ENCODE measurements at places on chromosomes 1 and 21.
A peak's percentile ranks its signal among the peaks of the same experiment; 100 is the strongest.

DNA sequence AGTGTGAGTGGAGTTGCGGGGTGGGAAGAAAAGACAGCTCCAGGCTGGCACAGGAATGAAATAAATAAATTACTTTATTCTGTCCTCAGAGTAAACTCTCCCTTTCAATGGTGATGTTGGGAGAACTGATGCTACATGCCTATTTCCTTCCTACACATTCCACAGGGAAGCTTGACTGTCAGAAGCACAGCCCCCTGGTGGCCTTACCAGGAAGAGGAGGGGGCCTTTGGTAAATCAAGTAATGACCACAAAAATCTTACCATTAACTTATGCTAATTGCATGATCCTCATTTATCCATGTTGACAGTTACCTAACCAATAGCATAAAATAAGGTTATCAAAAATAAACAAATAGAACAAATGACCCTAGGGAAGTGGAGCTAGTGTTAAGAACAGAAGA lies 605.0 kb upstream of the PKN2 start:
- DNase-seq, result no peak

DNA sequence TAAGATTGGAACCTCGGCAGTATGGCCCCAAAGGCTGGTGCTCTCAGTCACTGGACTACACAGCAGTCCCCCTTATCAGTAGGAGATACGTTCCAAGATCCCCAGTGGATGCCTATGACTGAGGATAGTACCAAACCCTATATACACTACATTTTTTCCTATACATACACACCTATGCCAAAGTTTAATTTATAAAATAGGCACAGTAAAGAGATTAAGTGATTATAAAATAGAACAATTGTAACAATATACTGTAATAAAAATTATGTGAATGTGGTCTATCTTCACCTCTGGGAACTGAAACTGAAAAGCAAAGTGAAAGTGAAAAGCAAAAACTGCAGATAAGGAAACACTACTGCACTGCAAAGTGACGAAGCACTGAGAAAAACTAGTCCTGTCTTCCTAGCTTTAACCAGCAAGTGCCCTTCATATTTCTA lies 96.8 kb downstream of the INTS7 start:
- peak; percentile 69 for DNase-seq

DNA sequence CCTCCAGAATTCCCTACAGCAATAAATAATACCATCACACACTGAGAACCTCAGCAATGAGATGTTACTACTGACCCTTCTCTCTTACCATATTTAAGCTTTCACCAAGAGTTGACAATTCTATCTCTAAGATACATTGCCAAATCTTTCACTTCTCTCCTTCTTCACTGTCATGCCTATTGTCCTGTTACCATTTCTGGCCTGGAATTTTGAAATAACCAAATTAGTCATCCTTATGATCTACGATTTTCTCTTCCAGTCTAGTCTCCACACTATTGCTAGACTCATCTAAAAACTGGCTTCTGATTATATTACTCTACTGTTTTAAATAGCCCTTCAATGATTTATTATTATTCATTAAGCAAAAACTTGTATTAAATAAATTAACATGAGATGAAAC lies 656.1 kb upstream of the ADGRL4 start:
- DNase-seq, result no peak

- no peak for DNase-seq
These were observed 1.5 kb upstream of the TRNAU1AP start for GRCh38 chr1:28551381-28551780.

DNA sequence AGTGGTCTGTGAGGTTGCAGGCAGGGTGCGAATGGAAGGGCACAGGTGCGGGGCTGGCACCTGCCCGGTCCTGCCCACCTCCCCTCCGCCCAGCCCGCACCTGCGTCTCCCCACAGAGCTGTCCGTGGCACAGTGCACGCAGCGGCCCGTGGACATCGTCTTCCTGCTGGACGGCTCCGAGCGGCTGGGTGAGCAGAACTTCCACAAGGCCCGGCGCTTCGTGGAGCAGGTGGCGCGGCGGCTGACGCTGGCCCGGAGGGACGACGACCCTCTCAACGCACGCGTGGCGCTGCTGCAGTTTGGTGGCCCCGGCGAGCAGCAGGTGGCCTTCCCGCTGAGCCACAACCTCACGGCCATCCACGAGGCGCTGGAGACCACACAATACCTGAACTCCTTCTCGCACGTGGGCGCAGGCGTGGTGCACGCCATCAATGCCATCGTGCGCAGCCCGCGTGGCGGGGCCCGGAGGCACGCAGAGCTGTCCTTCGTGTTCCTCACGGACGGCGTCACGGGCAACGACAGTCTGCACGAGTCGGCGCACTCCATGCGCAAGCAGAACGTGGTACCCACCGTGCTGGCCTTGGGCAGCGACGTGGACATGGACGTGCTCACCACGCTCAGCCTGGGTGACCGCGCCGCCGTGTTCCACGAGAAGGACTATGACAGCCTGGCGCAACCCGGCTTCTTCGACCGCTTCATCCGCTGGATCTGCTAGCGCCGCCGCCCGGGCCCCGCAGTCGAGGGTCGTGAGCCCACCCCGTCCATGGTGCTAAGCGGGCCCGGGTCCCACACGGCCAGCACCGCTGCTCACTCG lies 23.3 kb downstream of the FTCD start:
- no peak for DNase-seq

DNA sequence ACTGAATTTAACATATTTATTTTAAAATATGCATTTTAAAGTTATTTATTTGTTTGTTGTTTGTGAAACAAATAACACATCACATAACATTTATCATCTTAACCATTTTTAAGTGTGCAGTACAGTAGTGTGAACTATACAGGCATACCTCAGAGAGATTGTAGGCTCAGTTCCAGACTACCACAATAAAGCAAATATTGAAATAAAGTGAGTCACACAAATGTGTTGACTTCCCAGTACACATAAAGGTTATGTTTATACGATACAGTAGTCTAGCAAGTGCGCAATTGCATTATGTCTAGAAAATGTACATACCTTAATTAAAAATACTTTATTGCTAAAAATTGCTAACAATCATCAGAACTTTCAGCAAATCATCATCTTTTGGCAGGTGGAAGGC lies 739.4 kb upstream of the ADGRL4 start:
- DNase-seq, result no peak

DNA sequence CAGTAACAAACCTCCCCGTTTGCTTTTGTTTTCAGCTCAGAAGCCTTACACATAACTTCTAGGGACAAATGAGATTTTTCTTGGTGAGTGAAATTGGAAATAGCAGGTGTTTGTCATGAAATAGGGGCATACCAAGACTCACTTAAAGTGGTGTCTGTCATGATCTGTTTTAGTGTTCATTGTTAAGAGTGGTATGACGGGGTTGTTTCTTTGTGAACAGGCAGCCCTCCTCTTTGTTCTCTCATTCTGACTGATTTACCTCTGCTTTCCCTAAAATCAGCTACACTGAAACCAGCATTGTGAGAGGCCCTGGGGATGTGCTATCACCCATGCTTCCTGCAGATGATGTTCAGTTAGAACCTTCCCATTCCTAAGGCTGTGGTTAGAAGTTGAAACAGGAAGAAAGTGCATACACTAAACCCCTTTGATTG lies 2.5 kb upstream of the ERO1B start:
- no peak for DNase-seq

GRCh38 chr1:240466509-240466908 lies 145.4 kb downstream of the GREM2 start:
- DNase-seq, result no peak

GRCh38 chr1:26372039-26372438 lies 511 bp downstream of the ZNF683 start:
- DNase-seq, result no peak

- DNase-seq, result no peak
These were observed 23.3 kb downstream of the TUFT1 start for GRCh38 chr1:151563376-151563775.

GRCh38 chr21:36806103-36806502 lies 107.2 kb downstream of the SIM2 start:
- DNase-seq, result no peak

DNA sequence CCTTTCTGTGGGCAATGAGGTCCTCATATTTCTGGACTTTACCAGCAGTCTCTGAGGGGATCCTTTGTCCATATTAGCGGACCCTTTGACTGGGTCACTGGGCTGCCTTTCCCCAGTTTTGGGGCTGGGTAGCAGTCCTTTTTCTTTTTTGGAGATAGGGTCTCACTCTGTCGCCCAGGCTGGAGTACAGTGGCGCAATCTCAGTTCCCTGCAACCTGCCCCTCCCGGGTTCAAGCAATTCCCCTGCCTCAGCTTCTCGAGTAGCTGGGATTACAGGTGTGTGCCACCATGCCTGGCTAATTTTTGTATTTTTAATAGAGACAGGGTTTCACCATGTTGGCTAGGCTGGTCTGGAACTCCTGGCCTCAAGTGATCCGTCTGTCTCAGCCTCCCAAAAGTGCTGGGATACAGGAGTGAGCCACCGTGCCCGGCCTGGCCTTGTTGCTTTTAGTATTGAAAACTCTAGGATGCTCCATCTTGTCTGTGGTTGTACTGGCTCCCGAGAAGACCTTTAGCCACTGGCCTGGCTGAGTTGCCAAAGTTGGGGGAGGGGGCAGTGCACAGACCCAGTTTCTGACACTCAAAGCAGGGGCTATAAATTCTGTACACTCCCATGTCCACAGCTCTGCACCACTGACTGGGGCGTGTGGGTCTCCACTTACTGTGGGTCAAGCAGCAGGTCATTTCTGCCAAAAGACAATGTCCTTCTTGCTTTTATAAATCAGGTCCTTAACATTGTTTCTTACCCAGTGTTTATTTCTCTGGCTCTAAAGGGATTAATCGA lies 33.1 kb downstream of the MAN1C1 start:
- DNase-seq, result no peak

DNA sequence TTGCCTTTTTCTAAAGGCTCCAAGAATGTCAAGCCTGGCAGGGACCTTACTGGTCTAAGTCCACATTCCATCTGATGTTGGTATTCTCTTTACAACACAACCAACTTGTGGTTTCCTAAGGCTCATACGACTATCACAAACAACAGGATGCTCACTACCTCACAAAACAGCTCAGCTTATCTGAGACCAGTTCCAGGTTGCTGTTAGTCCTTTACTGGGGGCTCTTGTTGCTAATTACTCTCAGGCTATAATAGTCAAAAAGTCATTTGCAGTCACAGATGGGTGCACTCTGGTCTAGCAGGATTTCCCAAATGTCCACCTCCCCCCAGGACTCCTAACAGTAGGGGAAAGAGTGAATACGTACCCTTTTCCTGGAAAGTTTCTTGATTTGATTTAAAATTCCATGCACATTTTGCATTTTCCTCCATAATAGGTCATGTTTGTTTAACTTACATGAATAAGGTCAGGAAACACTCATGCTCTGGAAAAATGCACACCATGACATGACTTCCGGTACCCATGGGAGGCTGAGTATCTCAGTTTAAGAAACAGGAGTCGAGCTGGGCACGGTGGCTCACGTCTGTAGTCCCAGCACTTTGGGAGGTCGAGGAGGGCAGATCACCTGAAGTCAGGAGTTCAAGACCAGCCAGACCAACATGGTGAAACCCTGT lies 16.0 kb downstream of the LCK start:
- no peak for DNase-seq

- no peak for DNase-seq
These were observed 146.8 kb downstream of the NPHP4 start for GRCh38 chr1:5845376-5845775.

DNA sequence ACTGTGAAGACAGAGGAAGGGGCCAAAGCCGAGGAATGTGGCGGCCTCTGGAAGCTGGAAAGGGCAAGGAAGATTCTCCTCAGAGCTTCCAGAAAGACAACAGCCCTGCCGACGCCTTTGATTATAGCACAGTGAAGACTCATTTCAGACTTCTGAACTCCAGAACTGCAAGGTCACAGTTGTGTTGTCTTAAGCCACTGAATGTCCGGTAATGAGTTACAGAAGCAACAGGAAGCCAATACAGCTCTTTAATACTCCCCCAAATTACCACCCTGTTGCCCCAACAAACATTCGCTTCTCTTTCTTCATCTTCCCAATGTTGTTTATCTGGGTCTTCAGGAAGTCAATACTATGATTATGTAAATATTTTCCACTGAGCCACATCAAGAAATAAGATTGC lies 44.0 kb downstream of the ETS2 start:
- DNase-seq, result no peak

- DNase-seq, result no peak
These were observed 98.8 kb downstream of the ZFYVE9 start for GRCh38 chr1:52240592-52241210.

DNA sequence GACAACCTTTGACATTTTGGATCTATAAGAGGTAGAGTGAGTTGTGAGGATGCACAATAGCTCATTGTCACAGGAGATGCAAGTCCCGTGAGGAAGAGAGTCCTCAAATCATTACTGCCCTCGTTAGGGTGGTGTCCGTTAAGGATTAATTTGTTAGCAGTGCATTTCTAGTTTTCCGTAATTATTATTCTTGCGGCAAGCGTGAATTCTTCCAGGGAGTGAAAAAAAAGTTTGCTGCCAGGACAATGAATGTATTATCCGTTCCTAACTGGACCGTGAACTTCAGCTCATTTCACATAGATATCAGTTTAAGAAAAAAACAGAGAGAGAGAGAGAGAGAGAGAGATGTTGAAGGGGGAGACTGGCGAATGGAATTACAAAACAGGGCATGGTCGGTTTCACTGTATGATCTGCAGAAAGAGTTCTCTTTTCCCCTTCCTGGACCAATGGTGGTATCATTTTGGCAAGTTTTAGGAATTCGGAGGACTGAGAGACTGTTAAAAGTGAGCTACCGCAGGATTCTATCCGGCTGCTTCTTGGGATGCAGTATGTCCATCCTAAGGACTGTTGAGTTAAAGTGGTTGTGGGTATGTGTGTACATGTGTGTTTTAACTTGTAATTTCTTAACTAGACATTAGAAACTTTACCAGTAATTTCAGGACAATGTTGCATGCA lies 216.0 kb upstream of the NFIA start:
- no peak for DNase-seq

- DNase-seq, result no peak
These were observed 87.8 kb upstream of the MAP1LC3C start for GRCh38 chr1:242086706-242087105.

GRCh38 chr1:239841631-239842030 lies 250.1 kb upstream of the FMN2 start:
- no peak for DNase-seq
